Kidney glomerular epithelial cell (primary cell): ENCODE measurements at places on chromosomes 6 and 20.

- DNase-seq: no peak
Measured at GRCh38 chr6:32844839-32845383, 1.1 kb upstream of the PSMB8 start.

DNA sequence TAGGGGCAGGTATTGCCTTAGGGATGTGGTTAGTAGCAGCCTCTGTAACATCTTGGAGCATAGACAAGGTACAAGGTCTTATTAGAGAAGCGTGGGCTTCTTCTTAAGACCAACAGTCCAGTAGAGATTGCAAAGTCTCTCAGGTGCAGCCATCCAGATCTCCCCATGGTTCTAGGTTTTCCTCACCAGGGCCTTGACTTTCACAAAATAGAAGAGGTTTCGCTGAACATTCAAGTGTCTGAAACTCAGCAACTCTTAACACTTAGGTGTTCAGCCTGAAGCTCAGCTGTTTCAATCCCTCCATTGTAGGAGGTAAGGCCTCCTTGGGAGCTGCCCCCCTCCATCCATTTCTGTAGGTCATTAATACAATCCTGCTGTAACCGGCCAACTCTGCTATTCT, 44.4 kb downstream of the GOPC start:
- no peak for DNase-seq

DNA sequence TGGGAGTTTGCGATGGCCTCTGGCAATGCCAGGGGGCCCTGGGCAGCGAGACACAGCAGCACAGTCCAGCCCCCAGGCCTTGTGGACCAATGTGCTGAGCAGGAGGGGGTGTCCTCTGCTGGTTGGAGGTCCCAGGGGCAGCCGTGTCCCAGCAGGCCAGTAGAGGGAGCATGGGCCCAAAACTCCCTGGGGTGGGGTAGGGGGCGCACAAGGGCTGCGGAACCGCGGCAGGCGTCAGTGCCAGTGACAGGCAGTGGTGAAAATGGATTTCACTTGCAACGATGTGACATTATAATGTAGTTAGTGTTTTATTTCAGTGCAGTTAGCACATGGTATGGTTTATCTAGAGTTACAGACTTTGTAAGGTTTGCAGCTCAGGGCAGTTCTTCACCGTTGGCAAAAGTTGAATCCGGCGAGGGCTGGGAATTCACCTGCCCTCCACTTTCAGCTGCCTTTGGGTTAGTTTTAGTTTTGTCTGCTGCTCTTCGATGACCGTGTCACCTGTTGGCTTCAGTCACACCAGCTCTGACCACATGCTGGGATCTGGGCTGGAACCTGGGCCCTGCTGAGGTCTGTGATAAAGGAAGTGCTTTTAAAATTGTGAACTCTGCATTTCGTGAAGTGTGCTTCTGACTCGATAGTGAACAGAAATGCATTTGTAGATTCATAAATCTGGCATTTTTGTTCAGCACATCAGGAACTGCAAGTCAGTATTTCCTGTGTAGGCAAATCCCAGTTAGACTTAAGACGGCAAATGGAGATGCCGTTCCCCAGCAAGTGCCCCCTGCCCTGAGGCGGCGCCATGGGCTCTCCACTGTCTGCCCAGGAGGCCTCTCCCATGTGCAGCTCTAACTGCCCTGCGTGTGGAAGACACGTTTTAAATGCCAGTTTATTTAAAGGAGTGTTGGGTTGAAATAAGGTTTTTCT, 46.8 kb downstream of the PYGB start:
- DNase-seq: peak; percentile 16

DNA sequence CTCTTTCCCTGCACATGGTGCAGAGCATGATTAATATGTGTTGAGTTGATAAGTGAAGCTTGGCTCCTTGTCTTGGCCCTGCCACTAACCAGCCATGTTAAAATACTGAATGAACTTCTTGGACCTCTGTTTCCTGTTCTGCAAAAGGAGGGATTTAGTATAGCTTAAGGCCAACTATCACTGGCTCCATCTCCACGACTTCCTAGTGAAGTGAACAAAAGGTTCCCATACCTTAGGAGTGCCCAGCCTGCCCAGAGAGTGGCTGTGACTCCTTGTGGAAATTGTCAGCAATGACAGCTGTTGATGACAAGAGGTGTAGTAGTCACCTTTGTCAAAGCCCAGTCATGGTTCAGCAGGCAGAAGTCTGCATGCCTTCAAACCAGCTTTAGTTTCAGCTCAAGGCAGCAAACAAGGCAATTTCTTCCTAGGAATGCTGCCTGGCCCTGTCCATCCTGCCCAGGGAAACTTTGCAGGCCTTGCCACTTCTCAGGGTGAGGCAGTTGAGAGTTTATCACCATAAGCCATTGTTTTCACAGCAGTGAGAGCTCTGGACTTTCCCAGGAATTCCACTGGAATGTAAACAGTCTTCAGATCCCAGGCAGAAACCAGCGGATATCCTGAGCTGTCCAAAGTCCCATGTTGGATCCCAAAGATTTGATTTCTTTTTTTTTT, 169.7 kb upstream of the TNFAIP3 start:
- peak; percentile 81 for DNase-seq

GRCh38 chr6:36273802-36274514, 4.1 kb downstream of the PNPLA1 start:
- DNase-seq: no peak

DNA sequence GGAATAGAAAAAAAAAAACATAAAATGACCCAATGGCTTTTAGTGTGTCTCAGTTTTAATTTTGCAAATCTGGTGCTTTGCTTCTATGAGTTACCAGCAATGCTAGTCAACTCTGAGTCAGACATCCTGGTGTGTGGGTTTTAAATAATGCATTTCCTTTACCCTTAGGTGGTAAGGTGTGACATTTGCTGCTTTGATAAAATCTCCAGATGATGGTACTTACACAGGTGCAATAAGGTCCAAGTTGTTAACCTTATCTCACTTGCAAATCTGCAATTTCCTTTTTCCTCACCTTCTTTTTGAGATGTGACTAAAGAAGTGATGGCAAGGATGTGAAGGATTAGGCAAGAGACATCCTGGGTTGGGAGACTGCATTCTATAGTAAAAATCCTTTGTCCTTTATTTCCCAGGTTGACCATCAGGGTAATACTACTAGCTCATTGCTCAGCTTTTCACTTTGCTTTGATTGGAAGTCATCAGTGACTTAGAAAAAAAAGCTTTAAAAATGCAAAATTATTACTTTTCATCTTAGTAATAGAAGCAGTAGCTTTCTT, 818.5 kb upstream of the FLRT3 start:
- no peak for DNase-seq

DNA sequence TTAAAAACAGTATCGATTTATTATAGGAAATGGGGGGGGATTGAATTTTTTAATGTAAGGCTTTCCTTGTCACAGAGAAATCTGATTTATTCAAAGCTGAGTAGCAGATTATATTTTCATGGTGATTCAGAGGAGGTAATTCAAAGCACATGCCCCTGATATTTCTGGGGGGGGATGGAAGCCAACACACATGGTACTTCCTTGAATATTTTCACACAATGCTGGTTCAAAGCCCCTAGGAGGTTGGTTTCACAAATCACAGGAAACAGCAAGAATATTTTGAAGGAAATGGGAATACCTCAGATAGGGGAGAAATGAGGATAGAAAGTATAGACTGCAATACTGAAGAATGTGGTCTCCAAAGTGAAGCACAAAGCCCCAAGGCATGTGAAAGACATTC, 98.8 kb downstream of the RTN4IP1 start:
- no peak for DNase-seq

- no peak for DNase-seq
Measured at GRCh38 chr6:12071064-12071615, 59.0 kb downstream of the HIVEP1 start.

DNA sequence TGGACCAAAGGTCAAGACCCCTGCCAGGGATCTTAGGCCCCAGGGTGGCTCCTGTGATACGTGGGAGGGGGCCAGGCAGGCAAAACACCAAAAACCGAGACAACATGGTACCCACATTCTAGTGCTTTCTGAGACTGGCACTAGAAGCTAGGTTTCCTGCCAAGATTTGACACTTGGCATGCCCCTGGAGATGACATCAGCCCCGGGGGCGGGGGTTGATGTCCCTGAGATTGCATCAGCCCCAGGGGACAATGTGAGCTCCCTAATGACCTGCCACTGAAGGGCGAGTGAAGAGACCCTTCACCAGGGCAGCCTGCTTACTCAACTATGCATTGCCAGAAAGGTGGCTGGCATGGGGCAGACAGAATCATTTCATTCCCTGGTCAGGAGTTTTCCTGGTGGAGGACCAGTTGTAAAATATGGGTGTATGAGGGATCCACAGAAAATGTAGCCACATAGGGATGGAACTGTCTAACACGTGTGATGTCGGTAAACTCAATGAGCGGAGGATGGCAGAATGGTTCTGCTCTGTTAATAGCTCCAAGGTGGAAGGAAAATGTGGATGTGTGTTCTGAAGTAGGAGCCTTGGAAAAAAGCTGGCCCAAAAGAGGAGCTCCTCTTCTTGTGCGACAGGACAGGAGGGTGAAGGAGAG, 219.7 kb downstream of the UNC5CL start:
- no peak for DNase-seq

GRCh38 chr6:1406306-1407072, 17.1 kb downstream of the FOXF2 start:
- DNase-seq: no peak

GRCh38 chr20:62766071-62766450, 30.2 kb upstream of the MRGBP start:
- no peak for DNase-seq

DNA sequence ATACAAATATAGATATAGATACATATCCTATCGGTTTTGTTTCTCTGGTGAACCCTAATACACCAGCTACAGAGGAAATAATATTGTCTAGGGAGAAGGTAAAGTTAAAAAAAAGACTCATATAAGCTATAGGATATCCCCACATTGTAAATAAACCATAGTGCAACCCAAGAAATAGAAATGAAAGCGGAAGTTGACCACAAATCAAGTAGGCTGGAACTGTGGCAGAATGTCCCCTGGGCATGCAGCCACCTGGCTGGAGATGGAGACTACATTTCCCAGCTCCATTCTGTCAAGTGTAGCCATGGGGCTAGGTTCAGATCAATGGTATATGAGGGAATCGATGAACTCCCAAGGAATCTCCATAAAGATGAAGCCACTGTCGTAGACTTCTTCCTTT, 70.1 kb upstream of the RPS6KA2 start:
- no peak for DNase-seq

DNA sequence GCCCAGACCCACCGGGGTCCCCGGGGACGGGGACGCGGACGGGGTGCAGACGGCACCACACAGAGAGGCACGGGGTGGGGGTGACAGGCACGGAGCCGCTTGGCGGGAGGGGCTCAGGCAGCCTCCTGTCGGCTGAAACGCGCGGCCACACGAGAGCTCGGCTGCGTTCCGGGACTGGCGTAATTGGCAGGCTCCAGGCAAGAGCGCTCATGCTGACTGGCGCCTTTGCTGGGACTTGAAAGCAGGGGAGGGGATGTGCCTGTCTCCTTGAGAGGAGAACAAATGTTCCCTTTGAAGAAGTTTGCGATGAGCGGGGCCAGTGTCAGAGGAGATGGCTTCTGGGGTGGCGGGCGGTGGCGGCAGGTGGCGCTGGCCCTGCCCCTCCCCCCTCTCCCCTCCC, 25.8 kb downstream of the BHLHE23 start:
- no peak for DNase-seq
